T-cell (primary cell): ENCODE measurements at places on chromosomes 5 and 9.

DNA sequence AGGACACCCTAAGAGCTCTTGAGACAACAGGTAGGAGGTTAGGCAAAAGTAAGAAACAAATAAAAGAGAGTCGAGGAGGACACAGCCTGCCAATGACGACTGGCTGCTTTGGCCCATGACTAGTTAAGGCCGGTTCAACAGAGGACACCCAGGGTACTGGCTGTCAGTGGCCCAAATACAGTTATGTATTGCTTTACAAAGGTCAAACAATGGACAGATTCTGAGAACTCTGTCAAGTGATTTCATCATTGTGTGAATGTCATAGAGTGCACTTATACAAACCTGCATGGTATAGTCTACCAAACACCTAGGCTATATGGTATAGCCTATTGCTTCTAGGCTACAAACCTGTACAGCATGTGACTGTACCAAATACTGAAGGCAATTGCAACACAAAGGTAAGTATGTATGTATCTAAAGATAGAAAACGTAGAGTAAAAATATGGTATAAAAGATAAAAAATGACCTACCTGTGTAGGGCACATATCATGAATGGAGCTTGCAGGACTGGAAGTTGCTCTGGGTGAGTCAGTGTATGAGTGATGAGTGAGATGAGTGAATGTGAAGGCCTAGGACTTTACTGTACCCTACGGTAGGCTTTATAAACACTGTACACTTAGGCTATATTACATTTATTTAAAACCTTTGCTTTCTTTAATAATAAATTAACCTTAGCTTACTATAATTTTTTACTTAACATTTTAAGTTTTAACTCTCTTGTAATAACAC lies 6.5 kb upstream of the FAM81B start:
- DNase-seq, result no peak
- H3K4me1 ChIP-seq, result peaks cover 2% of the 10 kb centered on the region
- H3K36me3 ChIP-seq, result no peaks in the 10 kb centered on the region
- H3K27ac ChIP-seq, result no peak overlapping the region
- no peaks in the 10 kb centered on the region for H3K27me3 ChIP-seq
- H3K4me3 ChIP-seq, result no peak overlapping the region

- H3K27ac ChIP-seq, result no peak overlapping the region
- H3K36me3 ChIP-seq, result no peaks in the 10 kb centered on the region
- no peak overlapping the region for H3K4me3 ChIP-seq
- no peak for DNase-seq
- H3K27me3 ChIP-seq, result no peaks in the 10 kb centered on the region
Observed at GRCh38 chr5:17470064-17470463, 28.0 kb upstream of the TAF11L2 start.

- no peaks in the 10 kb centered on the region for H3K36me3 ChIP-seq
- no peak overlapping the region for H3K4me3 ChIP-seq
- no peak for DNase-seq
- H3K27ac ChIP-seq, result no peak overlapping the region
Observed at GRCh38 chr5:140023611-140024191, 19.4 kb downstream of the NRG2 start.

DNA sequence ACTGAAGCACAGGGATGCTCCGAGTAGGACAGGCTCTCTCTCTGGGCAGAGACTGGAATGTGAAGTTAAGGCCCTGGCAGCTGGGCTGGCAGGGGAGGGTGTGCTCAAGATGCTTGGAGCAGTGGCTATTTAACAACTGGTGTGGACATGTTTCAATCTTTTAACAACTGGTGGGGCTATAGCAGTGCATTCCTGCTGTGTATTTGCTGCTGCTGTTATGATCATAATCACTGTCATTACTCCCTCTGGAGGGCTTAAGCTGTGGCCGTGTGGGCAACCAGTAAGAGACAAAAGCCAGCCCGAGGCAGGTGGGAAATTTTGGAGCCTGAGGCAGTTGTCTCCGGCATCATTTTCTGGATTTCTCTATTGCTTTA lies 33.3 kb upstream of the PTGS1 start:
- H3K4me1 ChIP-seq, result no peaks in the 10 kb centered on the region
- no peak overlapping the region for H3K27ac ChIP-seq
- no peaks in the 10 kb centered on the region for H3K27me3 ChIP-seq
- H3K4me3 ChIP-seq, result no peak overlapping the region
- no peaks in the 10 kb centered on the region for H3K36me3 ChIP-seq
- no peak for DNase-seq

DNA sequence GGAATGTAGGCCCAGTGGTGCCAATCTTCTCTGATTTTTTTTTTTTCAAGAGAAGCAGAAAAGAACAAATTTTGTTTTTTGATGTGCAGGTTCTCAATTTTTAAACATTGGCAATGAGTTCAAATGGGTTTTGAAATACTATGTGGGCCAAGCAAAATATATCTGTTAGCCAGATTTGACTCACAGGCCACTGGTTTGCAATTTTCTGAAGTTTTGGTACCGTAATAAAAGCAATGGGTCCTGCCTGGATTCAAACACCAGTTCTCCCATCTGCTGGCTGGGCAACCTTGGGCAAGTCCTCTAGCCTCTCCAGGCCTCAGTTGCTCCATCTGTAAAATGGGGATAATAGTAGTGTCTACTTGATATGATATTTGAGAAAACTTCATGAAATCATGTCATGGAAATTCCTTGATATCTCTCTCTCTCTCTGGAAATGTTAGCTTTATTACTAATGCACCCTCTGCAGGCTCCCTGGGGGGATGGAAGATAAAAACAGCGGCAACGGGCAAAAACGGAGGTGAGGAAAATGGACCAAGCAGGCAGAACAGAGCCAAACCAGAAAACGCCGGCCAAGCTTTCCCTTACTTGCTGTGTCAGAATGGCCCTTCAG lies 63.4 kb downstream of the SMIM23 start:
- no peaks in the 10 kb centered on the region for H3K4me1 ChIP-seq
- no peak overlapping the region for H3K4me3 ChIP-seq
- no peak overlapping the region for H3K27ac ChIP-seq
- no peaks in the 10 kb centered on the region for H3K27me3 ChIP-seq

DNA sequence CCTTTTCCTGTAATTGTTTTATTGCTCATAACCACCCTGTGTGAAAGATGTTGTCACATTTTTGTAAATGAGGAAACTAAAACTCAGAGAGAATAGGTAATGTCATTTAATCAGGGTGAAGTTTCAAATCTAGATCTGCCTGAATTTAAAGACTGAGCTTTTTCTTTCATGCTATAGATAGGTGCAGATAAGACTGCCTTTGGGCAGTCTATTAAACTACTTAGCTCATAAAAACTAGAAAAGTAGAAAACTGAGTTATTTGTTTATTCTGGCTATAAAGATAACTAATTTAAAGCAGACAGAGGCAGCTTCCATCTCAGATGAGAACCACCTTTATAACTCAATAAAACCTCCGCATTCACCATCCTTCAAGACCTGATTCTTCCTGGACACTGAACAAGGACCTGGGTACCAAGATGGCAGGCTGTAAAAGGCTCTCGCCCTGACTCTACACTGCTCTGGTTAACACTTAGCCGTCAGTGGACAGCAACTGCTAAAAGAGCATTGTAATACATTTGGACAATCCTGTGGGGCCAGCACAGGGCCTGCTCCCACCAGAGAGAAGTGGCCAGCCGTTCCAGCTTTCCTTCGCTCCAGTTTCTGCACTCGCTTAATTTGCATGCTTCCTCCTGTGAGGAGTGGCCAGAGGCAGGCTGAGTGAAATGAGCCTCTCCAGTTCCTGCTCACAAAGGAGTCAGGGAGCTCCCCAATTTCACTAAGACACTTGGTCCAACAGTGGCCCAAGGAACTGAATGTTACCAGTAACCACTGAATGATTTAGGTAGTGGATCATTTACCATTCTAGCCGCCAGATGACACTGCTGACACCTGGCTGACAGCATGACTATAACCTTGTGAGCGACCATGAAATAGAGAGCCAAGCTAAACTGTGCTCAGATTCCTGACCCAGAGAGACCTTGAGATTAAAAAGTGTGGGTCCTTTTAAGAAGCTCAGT lies 566.4 kb downstream of the EFNA5 start:
- DNase-seq, result no peak
- H3K4me1 ChIP-seq, result no peaks in the 10 kb centered on the region
- no peak overlapping the region for H3K4me3 ChIP-seq
- H3K36me3 ChIP-seq, result no peaks in the 10 kb centered on the region
- no peak overlapping the region for H3K27ac ChIP-seq
- no peaks in the 10 kb centered on the region for H3K27me3 ChIP-seq

GRCh38 chr5:177133853-177134696 lies 502 bp downstream of the NSD1 start:
- H3K27me3 ChIP-seq, result no peaks in the 10 kb centered on the region
- H3K36me3 ChIP-seq, result no peaks in the 10 kb centered on the region
- peaks cover 52% of the 10 kb centered on the region for H3K4me1 ChIP-seq
- H3K27ac ChIP-seq, result peak overlapping the region; percentile 54
- peak overlapping the region; percentile 66 for H3K4me3 ChIP-seq

DNA sequence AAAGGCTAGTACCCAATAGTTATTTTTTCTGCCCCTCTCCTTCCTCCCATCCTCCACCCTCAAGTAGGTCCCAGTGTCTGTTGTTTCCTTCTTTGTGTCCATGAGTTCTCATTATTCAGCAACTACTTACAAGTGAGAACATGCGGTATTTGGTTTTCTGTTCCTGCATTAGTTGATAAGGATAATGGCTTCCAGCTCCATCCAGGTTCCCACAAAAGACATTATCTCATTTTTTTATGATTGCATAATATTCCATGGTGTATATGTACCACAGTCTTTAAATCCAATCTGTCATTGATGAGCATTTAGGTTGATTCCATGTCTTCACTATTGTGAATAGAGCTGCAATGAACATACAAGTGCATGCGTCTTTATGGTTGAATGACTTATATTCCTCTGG lies 128.3 kb upstream of the ANKRD55 start:
- H3K4me1 ChIP-seq, result no peaks in the 10 kb centered on the region
- no peak for DNase-seq
- no peak overlapping the region for H3K27ac ChIP-seq
- H3K36me3 ChIP-seq, result no peaks in the 10 kb centered on the region
